ENCODE measurements at places on chromosomes 3 and 15.

- DNase-seq: no peak
These were observed 828.0 kb upstream of the DPPA4 start for GRCh38 chr3:110165370-110165743.

GRCh38 chr3:144033863-144034262 is 62.2 kb downstream of the DIPK2A start:
- no peak for DNase-seq

DNA sequence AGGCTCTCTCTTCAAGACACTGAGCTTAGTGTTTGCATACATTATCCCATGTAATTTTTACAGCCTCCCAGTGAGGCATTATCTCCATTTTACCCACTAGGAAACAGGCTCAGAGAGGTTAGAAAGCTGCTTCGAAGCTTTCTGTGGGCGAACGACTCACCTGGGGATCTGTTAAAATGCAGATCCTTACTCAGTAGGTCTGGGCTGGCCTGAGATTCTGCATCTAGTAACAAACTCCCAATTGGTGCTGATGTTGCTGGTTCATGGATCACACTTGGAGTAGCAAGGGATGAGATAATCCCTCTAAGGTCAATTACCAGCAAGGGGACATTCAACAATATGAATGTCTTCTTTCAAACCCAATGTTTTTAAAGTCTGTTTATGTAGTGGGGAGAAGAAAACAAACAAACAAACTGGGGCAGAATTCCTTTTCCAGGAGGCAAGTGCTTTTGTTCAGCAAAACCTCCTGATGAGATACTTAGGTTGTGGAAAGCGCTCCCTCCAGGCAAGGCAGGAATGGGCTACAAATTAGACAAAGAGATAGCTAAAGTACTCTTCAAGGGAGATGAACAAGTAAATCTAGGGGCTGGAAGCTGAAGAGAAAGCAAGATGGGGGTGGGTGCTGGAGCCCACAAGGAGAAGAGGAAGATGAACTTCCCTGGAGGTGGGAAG is 311.9 kb downstream of the SHQ1 start:
- no peak for DNase-seq

GRCh38 chr3:30042274-30042859 is 564.0 kb upstream of the TGFBR2 start:
- DNase-seq: peak; percentile 75

DNA sequence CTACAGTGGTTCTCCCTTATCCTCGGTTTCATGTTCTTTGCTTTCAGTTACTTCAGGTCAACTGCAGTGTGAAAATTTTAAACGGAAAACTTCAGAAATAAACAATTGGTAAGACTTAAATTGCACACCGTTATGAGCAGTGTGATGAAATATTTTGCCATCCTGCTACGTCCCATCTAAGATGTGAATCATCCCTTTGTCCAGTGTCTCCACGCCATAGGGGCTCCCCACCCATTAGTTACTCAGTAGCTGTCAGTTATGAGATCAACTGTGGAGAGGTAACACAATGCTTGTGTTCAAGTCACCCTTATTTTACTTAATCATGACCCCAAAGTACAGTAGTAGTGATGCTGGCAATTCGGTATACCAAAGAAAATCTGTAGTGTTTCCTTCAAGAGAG is 47.4 kb downstream of the TJP1 start:
- DNase-seq: no peak

- DNase-seq: peak; percentile 68
These were observed 136.9 kb upstream of the SLC2A2 start for GRCh38 chr3:171163101-171164066.

DNA sequence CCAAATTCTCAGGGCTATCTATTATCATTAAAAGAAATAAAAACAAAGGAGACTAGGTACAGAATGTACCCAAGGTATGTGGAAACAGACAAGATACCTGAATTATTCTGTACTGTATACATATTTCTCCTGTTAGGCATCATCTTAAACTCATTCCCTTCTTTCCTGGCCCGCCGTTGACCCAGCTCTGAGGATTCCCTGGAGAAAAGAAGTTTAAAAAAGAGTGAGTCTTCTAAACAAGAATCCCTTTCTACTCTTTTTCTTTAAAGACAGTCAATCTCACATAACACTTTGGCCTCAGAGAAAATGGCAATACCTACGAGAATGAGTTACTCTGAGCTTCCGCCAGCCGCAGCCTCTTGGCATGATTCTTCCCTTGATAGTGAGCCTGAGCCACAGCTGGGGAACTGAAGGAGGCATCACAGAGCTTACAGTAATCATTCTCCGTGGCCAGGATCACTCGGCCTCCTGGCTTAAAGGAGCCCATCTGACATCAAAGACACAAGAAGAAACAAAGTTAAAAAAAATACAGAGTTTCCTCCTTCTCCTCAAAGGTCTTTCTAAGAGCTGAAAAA is 44.2 kb downstream of the ZMAT3 start:
- no peak for DNase-seq

- no peak for DNase-seq
These were observed 345.7 kb downstream of the CNTN3 start for GRCh38 chr3:74268753-74269152.

- DNase-seq: no peak
These were observed 105.3 kb upstream of the ACP3 start for GRCh38 chr3:132211896-132212295.

DNA sequence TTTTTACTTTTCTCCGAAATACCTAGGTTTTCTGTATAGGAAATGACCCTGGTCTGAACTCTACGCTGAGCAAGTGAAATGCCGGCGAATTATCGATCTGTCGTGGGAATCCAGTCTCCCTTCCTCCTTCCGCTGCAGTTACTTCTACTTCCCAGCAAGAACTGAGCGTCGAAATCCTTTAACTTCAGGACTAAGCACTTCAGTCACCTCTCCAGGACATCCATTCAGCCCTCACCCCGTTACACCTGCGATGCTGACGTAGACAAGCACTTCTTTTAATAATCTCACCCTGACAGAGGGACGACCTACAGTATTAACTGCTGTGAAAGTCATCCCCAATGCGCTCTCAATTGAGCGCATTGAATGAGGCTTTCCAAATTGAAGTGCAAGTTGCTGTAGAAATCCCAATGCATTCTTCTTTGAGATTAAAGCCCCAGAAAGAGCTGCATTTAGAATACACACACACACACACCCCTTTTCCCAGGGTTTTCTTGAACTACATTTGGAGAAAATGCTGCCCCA is 1.3 kb downstream of the TOP2B start:
- DNase-seq: peak; percentile 7

- peak; percentile 35 for DNase-seq
These were observed 72.4 kb downstream of the CHDH start for GRCh38 chr3:53773611-53774368.

DNA sequence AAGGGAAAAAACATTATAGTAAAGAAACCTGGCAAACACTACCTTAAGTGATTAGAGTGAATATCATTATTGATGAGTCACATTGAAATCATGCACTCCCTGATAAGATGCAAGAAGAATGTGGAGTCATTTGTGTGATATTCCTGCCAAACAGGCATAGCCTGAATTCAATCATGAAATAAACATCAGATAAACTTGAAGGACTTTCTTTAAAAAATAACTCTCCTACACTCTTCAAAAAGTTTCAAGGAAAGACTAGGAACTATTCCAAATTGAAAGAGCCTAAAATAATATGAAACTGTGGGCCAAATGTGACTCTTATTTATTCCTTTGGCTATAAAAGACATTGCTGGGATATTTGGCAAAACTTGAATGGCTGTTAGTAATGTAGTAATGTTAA is 625.7 kb upstream of the LMCD1 start:
- no peak for DNase-seq

- peak; percentile 52 for DNase-seq
These were observed 154.5 kb upstream of the TSC22D2 start for GRCh38 chr3:150253622-150254021.

DNA sequence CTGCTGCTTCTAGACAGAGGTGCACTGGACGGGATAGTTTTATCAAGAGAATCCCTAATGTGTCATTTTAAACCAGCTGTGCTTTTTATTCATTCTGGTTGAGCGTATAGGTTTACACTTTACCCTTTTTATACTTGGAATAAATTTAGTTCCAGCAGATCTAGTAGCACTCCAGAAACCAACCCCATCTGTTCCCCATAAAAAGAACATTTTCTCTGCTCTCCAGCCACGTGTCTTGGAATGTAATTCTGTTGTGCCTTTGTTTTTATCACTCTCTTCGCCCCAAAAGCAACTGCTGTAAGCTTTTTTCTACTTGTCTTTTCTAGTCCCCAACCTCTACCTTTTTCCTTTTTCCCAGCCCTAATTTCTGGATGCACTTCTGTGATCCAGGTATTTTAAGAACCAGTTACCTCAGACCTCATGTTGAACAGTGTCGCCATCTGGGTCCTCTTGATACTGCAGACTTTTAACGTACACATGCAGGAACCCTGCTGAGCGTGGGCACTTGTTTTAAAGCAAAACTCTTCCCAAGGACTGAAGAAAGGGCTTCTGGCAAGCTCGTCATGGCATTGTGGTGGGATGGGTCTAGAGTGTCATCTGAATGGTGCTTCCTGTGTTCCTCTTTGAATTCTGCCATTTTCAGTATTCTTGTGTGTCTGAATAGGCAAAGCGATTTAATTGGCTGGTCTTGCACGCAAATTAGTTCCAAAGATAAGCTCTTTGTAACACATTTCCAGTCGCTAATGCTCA is 5.7 kb upstream of the EXOG start:
- no peak for DNase-seq

- DNase-seq: no peak
These were observed 3.0 kb upstream of the ZBED2 start for GRCh38 chr3:111598139-111598538.

- no peak for DNase-seq
These were observed 21.0 kb downstream of the CCDC33 start for GRCh38 chr15:74257105-74257504.

DNA sequence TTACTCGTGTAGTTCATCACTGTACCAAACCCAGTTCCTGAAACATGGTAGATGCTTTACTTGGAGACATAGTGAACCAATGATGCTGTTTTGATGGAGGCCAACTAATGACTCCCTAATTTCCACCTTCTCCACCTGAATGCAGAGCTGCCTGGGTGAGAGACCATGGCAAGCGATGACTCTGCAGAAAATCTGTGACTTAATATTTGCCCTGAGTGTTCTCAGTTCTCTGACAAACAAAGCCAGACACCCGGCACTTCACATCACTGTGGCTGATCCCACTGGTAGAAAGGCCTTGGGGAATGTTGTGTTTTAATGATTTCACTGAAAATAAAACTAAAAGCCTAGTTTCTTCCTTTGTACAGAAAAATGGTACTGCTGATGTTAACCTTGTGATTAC is 39.5 kb upstream of the UBE3A start:
- DNase-seq: no peak

DNA sequence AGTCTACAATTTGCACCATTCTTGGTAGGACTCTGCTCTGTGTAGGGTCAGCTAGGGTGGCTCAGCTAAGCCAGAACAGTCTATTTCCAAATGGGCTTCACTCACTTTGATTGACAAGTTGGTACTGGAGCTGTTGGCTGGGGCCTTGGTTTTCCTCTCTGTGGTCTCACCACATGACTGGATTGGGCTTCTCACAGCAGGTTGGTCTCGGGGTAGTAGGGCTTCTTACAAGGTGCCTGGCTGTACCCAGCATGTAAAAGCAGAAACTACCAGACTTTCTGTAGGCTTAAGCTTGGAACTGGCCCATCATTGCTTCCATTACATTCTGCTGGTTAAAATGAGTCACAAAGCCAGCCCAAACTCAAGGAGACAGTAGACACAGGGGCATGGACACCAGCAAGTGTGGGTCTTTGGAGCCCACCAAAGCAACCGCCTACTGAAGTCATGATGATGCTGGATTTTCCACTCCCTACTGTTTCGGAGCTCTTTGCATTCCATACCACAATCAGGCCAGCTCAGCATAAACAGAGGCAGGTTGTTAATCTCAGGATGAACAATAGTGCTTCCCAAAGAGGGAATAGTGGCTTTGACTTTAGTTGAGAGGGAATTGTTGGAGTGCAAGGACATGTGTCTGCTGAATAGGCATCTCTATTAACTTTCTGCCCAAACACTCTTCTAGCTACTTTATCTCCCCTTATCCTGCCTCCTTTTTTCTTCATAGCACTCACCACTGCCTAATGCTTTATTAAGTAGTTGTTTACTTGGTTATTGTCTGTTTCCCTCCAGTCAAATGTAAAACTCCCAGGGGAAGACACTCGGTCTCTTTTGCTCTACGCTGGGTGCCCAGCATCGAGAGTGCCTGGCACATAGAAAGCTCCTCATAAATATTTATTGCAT is 78.0 kb upstream of the RARB start:
- no peak for DNase-seq

- no peak for DNase-seq
These were observed 252.8 kb downstream of the CD47 start for GRCh38 chr3:107837895-107838612.

- DNase-seq: no peak
These were observed 190.1 kb downstream of the TBC1D5 start for GRCh38 chr3:17552351-17552750.

DNA sequence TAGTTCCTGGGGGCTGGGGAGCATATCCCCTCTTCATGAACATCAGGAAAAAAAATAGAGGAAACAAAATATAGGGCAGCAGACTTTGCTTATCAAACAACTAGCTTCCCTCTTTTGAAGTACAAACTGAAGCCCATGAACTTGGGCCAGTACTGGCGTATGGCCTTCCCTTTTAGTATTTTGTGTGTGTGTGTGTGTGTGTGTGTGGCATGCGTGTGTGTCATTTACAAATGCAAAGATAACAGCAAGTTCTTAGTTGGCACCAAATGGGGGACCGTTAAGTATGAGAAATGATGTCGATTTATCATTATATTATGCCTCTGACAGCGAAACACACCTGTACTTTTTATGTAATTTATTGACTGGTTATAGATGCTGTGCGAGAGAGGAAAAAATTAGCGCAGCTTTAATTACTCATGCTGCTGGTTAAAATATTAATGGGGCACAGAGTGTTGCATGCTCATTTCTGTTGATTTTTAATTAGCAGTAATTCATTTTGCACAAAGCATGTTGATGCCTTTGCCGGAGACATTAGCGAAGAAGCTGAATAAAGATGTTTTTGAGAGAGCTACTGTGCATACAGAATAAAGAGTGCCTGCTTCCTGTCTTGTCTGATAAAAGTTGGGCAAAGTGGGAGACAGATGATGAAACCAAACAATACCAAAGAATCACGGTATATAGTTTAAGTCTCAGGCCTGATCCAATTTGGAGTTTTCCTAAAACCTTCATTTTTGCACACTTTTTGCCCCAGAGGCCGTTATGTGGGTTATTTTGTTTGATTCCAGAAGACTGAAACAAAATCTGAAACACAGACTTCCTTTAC is 297.1 kb downstream of the SATB1 start:
- DNase-seq: peak; percentile 36

DNA sequence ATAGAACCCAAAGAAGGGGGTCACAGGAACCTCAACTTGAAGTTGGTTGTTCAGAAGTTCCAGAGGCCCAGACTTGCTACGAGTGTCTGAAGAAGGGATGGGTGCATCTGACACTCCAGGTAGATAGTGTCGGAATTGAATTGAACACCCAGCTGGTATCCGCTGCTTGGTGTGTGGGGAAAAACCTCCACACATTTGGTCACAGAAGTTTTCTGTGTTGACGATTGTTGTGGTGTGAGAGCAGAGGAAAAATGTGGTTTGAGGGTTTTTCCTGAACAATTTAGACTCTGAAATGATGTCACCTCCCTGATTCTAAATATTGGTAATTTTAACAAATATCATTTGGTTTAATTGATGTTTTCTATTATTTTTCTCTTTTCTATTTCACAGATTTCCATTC is 218.8 kb upstream of the CTNNB1 start:
- no peak for DNase-seq

GRCh38 chr3:50190936-50191660 is at the start of gene GNAT1:
Gene GNAT1, plus strand, starts transcription at chr3:50191610. Its CDS starts 116 bp downstream, at chr3:50191726.
- peak; percentile 46 for DNase-seq
